T-helper 17 cell (primary cell): ENCODE measurements at places on chromosomes 4 and X.

DNA sequence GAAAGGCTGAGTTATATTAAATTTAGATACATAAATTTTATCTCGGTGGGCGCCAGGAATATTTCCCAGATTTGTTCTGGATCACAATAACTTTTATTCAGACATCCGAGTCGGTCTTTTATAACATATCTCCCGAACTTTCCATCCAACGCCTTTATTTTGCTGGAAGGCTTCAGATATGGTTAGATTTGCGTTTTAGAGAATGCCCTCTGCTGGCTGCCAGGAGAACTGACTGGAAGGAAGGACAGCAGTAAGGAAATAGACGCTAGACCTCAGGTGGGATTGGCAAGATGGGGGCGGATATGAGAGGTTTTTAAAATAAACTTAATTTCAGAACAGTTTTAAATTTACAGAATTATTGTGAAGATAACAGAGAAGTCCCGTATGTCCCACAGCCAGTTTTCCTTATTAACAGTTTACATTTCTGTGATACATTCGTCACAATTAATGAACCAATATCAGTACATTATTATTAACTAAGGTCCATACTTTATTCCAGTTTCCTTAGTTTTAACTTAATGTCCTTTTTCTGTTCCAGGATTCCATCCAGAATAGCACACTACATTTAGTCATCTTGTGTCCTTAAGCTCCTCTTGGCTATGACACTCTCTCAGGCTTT lies 4.6 kb upstream of the KANTR start:
- DNase-seq, result no peak

DNA sequence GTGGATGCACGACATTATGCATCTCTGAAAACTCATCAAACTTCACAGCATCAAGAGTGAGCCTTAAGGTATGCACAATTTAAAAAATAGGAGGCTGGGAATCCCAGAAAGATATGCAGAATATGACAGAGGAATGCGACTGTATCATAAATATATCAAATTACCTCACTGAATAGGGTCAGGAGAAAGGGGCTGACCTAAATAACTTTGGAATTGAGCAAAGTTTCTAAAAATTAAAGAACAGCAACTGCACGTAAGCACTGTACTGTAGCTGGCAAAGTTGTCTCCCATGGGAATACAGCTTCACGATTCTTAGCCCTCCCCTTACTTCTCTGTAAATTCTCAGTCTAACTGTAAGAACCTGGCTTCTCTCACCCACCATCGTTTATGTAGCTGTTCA lies 397.4 kb upstream of the ZFP42 start:
- no peak for DNase-seq

GRCh38 chr4:7557456-7557855 lies 122.7 kb upstream of the PSAPL1 start:
- no peak for DNase-seq

- no peak for DNase-seq
These were observed 1437.8 kb upstream of the ADGRL3 start for GRCh38 chr4:59762344-59762743.

- DNase-seq, result no peak
These were observed 190.3 kb upstream of the NR3C2 start for GRCh38 chr4:148632476-148632875.

DNA sequence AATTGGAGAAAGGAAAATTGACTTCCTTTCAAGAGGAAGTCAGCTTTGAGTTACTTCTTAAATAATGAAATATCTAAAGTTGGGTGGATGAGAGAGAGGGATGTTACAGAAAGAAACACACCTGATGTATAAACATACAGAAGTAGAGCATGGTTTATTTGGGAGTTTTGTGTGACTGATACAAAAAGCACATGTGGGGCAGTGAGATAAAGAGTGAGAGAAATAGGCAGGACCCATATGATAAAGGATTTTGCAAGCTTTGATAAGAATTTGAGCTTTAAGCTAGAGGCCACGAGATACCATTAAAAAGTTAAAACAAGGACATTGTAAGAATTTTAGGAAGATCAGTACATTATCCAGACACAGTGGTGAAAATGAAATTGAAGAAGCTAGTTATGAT lies 263.3 kb upstream of the GPRIN3 start:
- DNase-seq, result no peak

DNA sequence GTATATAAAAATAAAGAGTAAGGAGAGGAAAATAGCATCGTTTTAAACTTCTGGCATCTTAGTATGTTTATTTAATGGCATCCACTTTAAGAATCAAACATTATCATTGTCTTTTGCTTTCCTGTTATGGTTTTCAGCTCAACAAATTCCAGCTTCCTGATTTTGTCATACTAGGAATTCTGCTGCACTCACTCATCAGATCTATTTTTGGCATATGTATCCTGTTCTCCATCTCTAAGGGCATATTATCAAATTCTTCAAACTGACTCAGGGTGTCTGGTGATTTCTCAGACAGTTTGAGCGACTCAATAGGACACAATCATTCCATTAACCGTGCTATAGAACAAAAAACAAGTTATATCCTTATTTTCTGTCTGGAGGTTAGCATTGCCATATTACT lies 248.5 kb upstream of the DIAPH2 start:
- no peak for DNase-seq

DNA sequence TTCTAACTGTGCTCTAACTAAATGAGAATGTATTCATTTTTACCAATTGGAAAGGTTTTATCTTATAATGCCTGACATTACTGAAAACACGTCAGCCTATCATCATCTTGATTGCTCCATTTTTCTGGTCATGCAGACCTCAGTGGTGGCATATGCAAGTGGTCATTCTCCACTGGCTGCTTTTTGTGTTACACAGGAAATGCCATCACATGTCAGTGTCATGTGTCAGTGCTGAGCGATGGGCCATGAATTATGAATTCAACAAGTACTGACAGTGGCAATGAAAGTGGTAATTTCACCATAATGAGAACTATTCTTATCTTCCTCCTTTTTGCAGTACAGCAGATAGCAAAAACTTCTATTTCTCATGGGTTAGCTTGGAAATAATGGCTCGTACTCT lies 190.5 kb downstream of the PACRGL start:
- DNase-seq, result no peak

- DNase-seq, result no peak
These were observed 11.1 kb upstream of the RS1 start for GRCh38 chrX:18682979-18683387.

- DNase-seq, result no peak
These were observed 32.7 kb downstream of the TMSB4X start for GRCh38 chrX:13007519-13008188.

DNA sequence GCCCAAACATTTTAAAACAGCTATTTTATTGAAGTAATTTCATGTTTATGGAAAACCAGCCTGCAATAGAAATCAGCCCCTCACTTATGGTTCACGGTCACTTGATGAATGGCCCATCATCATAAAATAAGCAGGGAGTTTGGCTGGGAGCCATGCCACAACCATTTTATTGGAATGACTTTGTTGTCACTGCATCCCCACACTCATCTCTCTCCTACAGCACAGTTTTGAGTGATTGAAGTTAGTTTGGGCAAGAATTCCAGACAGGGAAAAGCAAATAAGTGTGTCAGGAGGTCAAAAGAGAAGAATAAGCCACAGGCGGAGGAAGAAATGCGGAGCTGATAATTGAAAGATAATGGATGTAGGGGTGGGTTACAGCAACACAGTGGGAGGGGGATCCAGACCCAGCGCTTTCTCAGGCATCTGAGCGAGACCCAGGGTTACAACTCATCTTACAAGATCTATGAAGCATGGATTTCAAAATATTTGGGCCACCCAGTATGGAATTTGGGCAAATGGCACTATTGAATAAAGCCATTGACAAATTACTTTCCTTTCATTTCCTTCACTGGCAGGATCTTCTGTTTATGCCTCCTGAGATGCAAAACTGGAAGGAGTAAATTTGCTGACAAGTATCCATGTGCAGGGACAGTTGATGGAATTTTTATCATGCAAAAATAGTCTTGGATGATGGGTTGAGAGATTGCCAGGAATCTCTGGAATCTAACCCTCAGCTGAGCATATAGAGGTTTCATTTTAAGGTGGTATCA lies 100.8 kb downstream of the SHROOM3 start:
- DNase-seq, result no peak

GRCh38 chrX:136620780-136621179 lies 27.2 kb upstream of the CD40LG start:
- DNase-seq, result no peak
